ENCODE measurements at places on chromosomes 4 and X.

DNA sequence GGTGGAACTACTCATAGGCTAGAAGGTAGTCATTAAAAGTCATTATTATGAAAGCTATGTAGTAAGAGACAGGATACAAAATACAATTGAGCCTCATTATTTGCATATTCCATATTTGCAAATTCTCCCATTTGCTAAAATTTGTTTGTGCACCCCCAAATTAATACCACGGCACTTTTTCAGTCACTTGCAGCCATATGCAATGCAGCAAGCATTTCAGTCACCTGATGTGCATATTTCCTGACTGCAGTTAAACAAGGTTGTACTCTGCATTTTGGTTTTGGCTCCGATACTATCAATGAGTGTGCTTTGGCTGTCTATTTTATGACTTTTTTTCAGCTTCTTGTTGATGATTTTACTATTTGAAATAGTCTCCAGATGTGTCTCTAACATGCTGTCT lies 62.9 kb downstream of the ZNF330 start:
- no peak for DNase-seq

GRCh38 chrX:68146054-68146453 lies 287.2 kb downstream of the OPHN1 start:
- peak; percentile 58 for DNase-seq

GRCh38 chrX:99091459-99091858 lies 1318.6 kb downstream of the PCDH19 start:
- DNase-seq, result no peak

- no peak for DNase-seq
Measured at GRCh38 chrX:2299871-2300270, 200.9 kb downstream of the DHRSX start.

DNA sequence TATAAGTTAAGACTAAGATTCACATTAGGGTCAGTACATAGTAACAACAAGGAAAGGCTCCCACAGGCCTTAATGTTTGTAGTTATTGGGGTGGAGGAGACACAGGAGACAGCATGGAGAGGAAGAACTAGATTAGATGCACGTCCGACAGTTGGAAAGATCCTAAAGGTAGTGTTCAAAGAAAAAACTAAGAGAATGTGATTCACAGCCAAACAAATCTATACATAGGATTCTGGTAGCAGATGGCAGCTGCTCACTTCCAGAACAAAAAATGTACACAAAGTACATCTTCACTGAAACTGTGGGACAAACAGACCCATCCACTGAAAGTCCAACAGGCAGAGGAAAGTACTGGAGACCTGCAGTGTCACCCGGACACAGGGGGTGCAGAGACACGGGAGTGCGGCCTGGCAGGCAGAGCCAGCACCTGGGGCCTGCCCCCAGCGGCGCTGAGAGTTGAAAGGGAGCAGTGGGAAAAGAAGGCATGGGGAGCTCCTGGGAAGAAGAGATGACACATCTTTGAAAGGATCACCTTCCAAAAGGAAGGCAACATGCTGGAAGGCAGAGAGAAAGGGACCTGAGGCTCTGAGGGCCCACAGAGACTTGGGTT lies 40.0 kb downstream of the NELFA start:
- DNase-seq, result no peak

GRCh38 chr4:125313497-125313896 lies 1.3 kb upstream of the FAT4 start:
- peak; percentile 79 for DNase-seq

- DNase-seq, result peak; percentile 87
Measured at GRCh38 chr4:88138561-88138960, 19.9 kb downstream of the ABCG2 start.

- peak; percentile 16 for DNase-seq
Measured at GRCh38 chr4:147326591-147326990, 154.3 kb upstream of the EDNRA start.

DNA sequence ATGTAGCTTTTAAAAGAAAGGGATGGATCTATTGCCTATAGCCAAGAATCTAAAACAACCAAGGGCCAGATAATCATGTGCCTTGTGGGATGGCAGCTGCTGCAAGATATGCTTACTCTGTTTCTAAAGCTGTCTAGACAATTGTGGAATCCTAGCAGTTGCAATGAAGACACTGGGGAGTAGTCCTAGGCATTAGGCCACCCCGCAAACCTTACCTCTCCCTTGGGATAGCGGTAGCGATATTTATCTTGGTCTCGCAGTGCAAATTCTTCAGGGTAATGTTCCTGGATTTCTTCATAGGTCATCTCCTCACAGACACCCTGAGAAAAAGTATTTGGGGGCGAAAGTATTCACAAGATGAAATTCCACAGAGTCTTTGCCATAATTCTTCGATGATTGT lies 24.6 kb downstream of the TRO start:
- no peak for DNase-seq

- no peak for DNase-seq
Measured at GRCh38 chr4:20543131-20543530, 157.1 kb upstream of the PACRGL start.

DNA sequence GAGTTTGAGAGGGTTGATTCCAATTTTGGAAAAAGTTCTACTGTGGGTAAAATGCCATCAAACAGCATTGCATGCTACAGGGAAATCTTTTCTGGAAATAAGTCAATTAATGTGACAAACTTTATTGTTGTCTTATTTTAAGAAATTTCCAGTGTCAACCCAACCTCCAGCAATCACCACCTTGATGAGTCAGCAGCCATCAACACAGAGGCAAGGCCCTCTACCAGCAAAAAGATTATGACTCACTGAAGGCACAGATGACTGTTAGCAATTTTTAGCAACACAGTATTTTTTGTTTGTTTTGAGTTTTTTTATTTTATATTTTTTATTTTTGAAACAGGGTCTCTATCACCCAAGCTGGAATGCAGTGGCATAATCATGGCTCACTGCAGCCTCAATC lies 165.4 kb upstream of the C1QTNF7 start:
- peak; percentile 52 for DNase-seq

- DNase-seq, result no peak
Measured at GRCh38 chr4:36043241-36043640, 201.1 kb downstream of the ARAP2 start.

- DNase-seq, result peak; percentile 66
Measured at GRCh38 chr4:157898836-157899605, 273.8 kb downstream of the GASK1B start.

DNA sequence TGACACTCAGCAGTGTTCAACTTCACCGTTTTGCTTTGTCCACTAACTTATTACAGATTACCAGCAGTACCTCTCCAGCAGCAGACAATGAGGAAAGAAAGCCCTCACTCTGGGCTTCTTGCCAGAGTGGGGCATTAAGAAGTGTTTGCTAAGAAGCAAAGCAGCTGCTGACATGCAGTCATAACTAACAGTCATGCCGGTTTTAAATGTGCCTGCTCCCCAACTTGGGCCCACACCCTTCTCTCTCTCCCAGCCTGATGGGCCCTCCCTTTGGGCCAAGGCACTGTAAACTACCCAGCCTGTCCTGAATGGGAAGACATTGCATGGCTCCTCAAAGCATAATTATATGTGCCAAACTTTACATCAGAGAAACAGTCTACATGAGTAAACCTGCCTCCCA lies 54.6 kb upstream of the HHIP start:
- peak; percentile 90 for DNase-seq

DNA sequence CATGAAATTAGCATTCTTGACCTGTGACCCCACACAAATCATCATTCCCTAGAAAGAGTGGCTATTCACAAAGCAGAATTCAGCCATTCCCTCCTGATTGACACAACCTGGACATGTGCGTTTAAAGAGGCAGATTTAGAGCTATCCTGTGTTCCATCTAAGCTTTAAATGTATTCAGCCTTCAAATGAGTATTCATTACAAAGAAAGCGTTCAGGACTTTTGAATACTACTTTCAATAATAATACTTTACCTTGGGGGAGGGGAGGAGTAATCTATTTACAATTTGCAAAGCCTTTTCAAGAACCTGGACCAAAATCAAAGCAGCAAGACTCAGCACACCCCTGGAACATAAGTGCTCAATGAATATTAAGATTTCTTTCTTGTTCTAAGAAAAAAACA lies 22.5 kb upstream of the GPC4 start:
- DNase-seq, result no peak

- peak; percentile 91 for DNase-seq
Measured at GRCh38 chr4:113435893-113436292, 325.6 kb downstream of the CAMK2D start.

GRCh38 chr4:83262682-83263081 lies 21.9 kb downstream of the COQ2 start:
- DNase-seq, result no peak

DNA sequence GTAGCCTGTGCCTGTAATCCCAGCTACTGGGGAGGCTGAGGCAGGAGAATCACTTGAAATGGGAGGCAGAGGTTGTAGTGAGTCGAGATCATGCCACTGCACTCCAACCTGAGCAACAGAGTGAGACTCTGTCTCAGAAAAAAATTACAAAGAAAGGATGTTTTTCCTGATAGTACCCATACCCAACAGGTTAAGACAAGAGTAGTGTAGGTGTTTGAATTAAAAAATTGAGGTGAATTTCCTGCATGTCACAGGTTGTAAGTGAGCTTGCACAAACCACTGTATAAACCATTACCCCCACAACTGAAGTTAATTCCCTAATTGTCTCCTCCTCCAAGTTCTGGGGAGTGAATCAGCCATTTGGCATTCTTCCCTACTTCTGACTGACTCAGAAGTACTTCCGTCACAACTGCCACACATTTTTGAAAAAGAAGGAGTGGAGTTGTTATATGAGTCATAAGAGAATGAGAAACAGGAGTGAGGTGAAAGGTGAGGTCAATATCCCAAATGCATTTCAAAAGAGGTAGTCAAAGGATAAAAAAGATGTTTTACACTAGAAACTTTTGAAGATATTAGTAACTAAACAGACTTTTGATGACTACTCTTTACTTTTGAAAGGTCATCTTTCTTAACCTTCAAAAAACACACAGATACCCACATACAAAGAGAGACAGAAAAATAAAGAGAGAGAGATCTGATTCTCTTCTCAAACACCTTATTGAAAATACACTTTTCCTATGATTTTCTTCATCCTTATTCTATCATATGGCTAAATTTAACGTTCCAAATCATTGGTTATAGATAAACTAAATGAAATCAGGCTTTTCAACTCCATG lies 134.5 kb downstream of the BTC start:
- DNase-seq, result peak; percentile 100

- DNase-seq, result peak; percentile 79
Measured at GRCh38 chr4:52566136-52567031, 92.7 kb downstream of the USP46 start.

GRCh38 chrX:121921258-121921657 lies 873.8 kb downstream of the GLUD2 start:
- no peak for DNase-seq

DNA sequence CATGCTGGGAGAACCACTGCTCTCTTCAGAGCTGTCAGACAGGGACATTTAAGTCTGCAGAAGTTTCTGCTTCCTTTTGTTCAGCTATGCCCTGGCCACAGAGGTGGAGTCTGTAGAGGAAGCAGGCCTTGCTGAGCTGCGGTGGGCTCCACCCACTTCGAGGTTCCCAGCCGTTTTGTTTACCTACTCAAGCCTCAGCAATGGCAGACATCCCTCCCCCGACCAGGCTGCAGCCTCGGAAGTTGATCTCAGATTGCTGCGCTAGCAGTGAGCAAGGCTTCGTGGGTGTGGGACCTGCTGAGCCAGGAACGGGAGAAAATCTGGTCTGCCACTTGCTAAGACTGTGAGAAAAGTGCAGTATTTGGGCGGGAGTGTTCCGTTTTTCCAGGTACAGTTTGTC lies 118.9 kb downstream of the SLC10A6 start:
- DNase-seq, result no peak

DNA sequence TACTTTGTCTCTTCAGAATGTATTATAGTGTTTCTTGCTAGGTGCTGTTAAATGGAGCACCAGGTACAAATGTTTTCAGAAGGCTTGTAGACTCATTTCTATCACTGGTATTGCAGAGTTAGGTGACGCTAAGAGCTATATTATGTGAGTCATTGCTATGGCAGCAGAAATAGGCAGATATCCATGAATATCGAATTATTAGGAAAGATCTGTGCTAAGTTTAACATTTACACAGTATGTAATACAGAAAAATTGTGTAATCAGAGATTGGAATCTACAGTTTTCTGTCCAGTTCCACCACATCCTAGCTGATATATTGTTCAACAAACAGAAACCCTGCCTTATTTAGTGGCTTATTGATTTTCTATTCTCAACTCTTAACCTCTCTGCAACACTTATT lies 1025.5 kb downstream of the STIM2 start:
- DNase-seq, result no peak

- no peak for DNase-seq
Measured at GRCh38 chr4:2276581-2277325, 14.8 kb upstream of the MXD4 start.

- DNase-seq, result no peak
Measured at GRCh38 chrX:124208660-124209059, 123.8 kb upstream of the TEX13D start.

DNA sequence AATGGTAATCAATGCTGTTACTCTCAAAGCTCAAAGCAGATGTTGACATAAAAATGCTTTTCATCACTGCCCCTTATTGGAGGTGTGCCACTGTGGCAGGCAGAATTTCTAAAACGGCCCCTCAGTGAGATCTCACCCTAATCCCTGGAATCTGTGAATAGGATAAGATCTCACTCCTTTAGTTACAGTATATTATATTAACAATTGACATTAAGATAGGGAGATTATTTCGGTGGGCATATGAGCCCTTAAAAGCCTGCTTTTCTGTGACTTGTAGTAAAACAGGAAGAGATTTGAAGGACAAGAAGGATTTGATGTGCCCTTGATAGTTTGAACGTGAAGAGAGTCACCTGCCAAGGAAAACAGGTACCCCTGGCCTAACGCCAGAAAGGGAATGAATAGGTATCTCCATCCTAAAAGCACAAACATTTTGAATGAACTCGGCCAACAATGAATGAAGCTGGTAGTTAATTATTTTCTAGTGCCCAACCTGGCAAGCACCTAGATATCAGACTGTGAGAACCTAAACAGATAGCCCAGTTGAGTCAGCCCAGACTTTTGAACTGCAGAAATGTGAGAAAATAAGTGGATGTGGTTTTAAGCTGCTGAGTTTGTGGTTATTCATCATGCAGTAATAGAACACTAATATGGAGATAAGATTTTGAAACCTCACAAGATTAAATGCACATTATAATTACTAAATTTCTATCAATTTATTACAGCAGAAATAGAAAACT lies 881.6 kb downstream of the PCDH18 start:
- DNase-seq, result peak; percentile 97

- peak; percentile 37 for DNase-seq
Measured at GRCh38 chr4:138961664-138962063, 53.9 kb upstream of the NOCT start.

GRCh38 chrX:19190902-19191301 lies 68.6 kb upstream of the ADGRG2 start:
- no peak for DNase-seq

DNA sequence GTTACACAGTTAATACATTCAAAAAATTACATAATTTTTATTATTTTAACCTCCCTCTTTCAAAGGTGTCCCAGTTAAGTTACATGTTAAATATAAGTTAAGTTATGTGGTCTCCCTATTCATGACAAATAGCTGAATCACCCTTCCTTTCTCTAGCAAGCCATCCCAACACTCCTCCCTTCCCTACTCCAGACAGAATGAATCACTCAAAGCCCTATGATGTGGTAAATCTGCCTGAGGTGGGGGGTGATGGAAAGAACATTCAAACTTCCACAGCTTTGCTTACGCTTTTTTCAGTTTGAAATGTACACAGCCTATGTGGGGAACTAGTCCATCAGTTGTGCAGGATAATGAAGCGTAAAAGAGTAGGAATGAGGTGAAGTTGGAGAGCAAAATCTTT lies 90.2 kb downstream of the CXCL13 start:
- peak; percentile 97 for DNase-seq
